ENCODE measurements at places on chromosomes 11 and 22.

GRCh38 chr11:112132737-112133136, 31.2 kb downstream of the IL18 start:
- DNase-seq = no peak

GRCh38 chr22:37982151-37982785, 2.1 kb downstream of the SOX10 start:
- no peak for DNase-seq

DNA sequence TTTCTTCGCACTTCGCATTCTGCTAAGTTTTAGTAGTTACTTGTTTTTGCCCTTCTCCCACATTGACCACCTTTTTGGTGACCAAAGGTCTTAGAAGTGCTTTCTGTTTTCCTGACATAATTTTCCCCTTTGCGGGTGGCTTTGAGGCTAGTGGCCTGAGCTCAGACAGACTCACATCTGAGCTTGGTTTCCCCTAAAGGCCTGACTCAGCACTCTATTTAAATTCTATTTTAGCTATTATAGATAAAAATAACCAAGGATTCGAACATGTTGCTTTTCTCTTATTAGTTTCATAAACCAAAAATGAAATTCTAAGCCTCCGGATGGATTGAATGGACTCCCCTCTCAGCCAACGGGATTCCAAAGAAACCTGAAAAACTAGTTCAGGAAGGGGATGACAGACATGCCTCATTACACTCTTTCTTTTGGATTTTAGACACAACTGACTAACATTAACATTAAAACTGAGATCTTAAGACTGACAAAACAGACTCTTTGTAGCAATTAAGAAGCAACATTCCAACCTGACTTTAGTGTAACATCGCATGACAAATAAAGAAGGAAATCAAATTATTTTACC, 258.5 kb downstream of the LUZP2 start:
- DNase-seq = no peak

DNA sequence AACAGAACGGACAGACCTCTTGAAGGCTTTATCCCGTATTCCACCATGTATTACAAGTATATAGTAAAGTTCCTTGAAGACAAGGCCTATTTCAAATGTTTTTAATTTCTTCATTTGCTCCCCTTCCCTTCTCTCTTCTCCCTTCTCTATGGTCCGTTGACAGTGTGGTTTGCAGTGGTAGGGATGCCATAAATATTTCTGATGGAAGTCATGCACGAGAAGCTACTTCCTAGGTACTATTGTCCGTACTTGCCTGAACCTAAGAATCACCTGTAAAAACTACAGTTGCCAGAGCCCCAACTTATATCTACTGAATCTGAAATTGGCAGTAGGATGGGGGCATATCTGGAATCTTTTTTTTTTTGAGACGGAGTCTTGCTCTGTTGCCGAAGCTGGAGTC, 2.8 kb downstream of the PISD start:
- no peak for DNase-seq

DNA sequence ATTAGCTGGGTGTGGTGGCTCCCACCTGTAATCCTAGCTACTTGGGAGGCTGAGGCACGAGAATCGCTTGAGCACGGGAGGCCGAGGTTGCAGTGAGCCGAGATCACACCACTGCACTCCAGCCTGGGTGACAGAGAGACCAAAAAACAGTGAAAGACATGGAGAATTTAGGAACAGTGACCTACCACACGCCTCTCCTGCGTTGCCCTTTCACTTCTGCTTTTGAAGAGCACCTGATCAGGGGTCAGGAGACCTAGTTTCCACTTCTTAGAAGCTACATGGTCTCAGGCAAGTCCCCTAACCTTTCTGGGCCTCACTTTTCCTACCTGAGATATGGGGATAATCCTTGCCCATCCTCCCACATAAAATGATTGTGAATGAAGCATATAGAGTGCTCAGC, 12.2 kb downstream of the SLC35C1 start:
- DNase-seq = no peak

GRCh38 chr11:19060629-19061028, at the start of gene MRGPRX2:
Gene MRGPRX2, minus strand, starts transcription at chr11:19060717. Its CDS starts 4,315 bp downstream, at chr11:19056402.
- DNase-seq = no peak

- no peak for DNase-seq
These were observed 94.8 kb upstream of the TBCEL start for GRCh38 chr11:120929090-120929489.

GRCh38 chr11:60498399-60498798, 5.8 kb downstream of the MS4A12 start:
- DNase-seq = no peak

GRCh38 chr11:86807360-86807759, 7.0 kb downstream of the PRSS23 start:
- no peak for DNase-seq

DNA sequence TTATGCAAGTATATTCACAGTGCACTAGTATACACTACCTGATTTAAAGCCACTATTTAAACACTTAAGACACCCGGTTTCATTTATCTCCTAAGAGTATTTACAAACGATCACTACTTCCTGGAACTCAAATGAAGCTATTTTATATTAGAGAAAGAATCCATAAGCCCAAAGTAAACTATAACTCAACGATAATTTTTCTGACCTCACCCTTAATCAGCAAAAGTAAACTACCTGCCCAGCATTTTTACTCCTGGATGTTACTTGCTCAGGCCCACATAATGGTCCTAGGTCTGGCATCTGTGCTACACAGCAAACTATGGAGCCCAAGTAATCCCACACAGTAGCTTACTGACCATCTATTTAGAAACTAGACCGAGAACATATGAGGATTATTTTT, 33.4 kb downstream of the TSG101 start:
- no peak for DNase-seq

DNA sequence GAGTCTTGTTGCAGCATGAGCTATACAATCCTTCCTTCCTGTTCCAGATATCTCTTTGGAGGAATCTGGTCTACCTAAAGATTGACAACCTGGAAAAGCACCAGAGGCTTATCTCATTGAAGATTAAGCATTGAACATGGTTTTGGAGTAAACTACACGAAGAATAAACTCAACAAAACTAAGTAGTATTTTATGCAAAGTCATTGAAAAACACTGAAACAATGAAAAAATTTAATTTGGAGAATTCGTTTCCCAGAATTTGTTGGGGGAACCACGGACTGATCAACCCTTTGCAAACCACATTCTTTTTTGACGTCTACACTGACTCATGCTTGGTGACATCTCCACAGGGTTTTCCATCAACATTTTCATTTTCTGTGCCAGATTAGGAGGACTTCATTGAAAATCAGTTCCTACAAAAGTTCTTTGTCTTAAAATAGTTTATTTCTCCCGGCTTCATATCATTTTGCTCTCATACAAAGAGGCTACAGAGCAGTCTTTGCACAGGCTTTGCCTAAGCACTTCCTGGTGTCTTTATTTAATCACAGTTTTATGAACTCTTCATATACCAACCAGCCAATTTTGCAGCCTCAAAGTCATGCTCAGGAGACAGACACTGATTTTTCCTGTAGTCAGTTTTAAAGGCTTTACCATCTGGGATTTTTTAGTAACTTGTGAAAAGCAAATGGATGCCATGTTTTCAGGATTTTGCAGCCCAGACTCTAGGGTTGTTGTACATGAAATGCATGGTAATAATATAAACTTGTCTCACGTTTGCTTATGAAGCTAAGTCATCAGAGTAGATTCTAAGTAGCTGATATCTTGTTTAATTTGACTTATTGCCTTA, 186.3 kb downstream of the C11orf91 start:
- no peak for DNase-seq

DNA sequence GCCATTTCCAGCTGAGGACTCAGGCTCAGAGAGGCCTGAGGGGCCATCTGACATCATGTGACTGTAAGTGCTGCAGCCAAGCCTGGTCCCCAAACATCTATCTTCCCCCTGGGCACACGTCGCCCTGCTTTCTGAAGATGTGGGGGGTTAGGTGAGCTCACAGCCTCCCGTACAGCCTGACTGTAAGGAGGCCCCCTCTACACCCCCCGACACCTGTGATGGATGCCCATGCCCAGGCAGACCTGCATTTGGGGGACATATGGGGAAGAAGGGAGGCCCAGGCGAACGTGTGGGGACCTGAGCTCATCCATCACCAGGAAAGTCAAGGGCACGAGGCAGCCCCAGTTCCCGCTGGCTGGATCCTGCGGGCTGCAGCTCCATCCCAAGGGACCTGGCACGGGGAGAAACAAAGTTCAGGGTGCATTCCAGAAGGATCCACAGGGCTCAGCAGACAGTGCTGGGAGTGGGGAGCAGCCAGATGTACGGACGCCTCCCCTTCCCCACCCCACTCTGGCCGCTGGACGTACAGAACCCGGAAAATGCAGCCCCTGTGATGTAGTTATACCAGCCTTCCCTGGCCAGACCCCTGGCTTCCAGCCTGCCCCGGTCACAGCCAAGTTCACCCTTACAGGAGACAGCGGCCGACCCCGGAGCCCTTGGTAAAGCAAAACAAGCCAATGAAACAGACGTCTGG, 1431.4 kb downstream of the BRD1 start:
- no peak for DNase-seq

DNA sequence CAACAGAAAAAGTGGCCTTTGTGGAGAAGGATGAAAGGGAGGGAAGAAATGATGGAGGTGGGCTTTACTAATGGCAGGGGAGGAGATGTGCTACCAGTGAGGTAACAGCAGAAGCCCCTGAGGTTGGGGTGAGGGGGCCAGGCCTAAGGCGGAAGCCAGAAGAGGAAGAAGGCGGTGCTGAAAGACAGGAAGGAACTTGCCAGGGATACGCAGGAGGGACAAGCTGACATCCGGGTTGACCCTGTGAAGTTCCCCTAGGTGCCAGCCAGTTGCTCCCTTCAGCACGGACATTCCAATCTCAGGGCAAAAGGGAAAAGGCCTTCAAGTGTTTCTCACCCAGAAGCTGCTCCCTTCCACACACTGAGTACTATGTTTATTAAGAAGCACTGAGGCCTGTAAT, 2.3 kb upstream of the TIRAP start:
- no peak for DNase-seq

DNA sequence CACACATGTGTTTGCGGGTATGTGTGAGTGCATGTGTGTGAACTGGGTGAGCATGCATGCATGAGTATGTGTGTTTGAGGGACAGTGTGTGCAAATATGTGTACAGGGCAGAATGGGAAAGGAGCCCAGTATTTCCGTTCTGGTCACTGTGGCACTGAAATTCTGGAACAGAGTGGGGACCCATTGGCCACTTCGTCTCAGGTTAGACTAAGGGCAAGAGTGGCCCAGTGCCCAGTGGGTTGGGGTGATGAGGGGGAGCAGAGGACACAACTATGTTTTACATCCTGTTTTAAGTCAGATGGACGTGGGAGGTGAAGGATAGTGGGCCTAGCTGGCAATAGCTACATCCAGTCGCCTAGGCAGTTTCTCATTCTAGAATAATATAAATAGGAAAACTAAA, 438.5 kb downstream of the DYNC2H1 start:
- DNase-seq = no peak

DNA sequence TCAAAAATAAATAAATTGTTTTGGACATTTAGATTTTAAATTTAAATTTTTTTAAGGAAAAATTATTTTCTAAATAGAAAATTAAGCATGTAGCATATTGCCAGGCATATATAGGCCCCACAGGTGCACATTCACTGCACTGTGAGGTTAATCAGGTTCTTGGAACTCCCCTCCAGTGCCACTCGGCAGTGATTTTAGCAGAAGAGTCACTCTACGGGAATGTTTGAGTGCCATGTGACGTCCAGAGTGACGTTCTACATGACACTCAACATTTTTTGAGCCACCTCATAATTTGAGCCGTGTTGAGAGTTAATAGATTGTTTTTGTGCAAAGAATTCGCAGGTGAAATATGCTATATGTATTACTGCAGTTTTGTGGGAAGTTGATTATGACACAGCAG, 77.4 kb downstream of the SWAP70 start:
- no peak for DNase-seq

- DNase-seq = no peak
These were observed 56.8 kb downstream of the CD6 start for GRCh38 chr11:61028135-61028729.

DNA sequence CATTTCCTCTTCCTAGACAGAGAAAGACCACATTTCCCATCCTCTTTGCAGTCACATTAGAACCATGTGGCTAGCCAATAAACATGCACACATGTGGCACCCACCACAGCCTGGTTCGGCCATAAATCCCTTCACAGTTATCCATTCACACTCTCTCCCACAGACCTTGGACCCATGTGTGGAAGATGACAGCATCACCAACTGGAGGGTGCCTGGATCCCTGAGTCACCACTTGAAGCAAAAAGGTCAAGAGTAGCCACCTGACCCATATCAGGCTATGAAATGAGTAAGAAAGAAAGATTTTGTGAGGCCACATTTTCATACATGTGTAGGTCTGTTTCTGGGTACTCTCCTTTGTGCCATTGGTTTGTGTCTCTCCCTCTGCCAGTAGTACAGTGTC, 9.0 kb upstream of the TMEM121B start:
- DNase-seq = no peak
